GDM1 (cell line): ENCODE measurements at places on chromosomes 1 and 21.

DNA sequence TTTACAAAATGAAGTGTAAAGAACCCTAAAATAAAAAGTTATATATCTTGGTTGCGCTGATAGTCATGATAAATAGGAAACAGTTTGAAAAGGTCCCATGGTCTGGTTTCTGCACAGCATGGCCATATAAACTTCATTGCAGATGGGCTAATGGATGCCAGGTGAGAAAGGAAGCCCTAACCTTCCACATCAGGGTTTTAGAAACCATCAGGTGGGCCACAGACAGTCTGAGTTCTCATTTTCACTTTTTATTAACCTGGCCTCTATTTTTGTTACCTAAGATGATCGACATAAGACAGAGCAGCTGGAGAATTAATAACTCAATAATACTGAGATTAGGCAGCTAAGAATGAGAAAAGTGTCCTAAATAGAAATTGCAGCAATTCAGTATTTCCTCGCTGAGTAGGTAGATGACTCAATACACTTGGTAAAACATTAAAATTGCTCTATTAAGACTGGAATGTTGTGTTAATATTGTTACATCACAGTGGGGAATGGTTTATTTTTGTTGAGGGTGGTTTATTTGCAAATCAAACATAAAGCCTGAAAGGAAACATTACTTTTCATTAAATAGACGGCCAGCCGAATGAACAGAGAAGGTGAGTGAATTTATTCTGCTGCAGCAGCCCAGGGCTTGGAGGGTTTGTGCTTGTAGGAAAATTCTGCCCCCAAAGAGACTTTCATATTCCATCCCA, 21.1 kb downstream of the C1orf21 start:
- no peak for DNase-seq

DNA sequence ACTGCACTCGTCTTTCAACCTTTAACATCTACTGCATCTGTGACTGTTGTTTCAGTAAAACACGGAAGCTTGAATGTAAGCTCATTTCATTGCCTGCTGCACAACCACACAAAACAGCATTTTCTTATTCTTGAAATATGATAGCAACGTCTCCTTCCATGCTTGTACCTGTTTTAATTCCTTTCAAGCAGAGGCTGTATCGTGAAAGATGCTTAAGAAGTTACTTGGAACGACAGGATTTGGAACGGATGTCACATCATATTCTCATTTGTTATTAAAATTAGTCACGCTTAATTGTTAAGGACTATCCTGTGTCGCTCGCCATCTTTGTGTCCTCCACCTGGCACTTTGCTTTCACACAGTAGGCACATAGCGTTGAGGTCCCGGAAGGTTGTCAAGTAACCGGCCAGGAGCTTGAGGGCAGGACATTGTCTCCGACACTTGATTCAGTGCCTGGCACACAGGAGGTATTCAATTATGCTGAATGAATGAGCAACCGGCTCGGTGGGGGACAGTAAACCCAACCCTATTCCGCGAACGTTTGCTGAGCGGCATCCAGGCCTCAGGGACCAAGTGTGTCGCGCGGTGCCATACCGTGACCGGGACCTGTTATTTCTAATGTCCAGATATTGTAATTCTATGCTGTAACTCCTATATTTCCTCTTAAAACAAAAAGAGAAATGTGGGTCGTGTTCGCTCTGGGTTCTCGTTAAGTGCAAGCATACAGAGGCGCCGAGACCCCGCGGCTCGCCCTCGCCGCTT, 499 bp upstream of the SH3GLB1 start:
- DNase-seq = peak; percentile 55

GRCh38 chr1:243957141-243957540, 93.9 kb upstream of the ZBTB18 start:
- DNase-seq = no peak

DNA sequence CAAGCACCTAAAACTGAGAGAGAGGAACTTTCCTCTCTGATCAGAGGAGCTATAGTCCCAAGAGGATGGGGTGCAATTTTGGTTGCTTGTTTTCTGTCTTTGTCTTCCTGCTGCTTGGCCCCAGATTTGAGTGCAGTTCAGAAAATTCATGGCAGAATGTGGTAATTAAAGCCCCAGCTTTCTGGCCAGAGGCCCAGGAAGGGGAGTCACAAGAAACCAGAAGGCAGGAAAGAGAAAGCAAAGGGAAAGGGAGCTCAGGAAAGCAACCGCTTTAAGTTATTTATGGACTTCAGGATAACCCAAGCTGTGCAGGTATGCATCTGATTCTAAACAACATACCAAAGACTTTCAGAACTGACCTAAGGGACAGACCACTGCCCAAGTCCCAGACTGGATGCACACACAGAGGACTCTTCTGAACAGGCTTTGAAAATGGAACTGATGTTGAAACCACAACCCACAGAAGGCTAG, 88.8 kb downstream of the ST3GAL3 start:
- DNase-seq = no peak

DNA sequence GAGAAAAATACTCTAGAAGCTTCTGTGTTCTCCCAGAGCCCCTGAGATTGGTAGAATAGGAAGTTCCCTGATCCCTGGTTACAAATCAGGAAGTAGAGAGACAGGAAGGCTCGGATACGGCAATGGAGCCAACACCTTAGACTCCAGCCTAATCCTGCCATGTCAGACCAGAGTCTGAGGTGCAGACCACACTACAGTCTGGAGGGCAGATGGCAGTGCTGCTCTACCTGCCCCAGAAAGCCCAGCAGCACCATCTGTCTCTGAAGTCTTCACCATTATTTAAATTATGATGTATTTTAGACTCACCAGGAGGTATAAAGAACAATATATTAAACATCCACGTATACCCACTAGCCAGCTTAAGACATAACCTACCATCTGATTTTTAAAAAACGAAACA, 93.0 kb downstream of the MTR start:
- DNase-seq = no peak

- DNase-seq = no peak
Measured at GRCh38 chr1:225654688-225655508, 2.0 kb upstream of the ENAH start.

DNA sequence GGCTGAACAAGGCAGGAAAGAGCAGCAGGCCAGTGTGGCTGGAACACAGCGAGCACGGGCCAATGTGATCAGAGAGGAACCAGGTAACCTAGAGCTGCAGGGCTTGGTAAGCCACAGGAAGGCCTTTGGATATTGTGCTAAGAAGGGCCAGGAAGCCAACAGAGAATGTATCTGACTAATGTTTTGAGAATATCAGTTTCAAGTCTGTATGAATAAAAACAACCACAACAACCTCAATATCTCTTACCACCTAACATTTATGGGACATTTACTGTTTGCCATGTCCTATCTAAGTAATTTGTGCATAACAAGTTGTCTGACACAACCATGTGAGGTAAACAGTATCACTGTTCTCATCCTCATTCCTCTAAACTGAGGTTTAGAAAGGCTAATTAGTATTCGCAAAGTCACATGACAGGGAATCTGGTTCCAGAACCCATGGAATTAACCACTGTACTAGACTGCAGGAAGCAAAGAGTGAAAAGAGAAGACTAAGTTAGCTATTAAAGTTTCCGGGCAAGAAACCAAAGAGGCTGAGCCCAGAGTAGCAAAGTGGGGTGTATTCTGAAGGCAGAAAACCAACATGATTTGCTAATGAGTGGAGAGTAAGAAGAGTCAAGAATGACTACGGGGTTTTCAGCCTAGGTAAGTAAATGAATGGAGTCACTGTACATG, 38.9 kb downstream of the SPRTN start:
- no peak for DNase-seq

- DNase-seq = no peak
Measured at GRCh38 chr1:7588457-7588827, 182.7 kb upstream of the VAMP3 start.

GRCh38 chr1:59368008-59368670, 71.2 kb downstream of the FGGY start:
- no peak for DNase-seq

GRCh38 chr1:148317288-148317985, 165.4 kb upstream of the NBPF11 start:
- no peak for DNase-seq

DNA sequence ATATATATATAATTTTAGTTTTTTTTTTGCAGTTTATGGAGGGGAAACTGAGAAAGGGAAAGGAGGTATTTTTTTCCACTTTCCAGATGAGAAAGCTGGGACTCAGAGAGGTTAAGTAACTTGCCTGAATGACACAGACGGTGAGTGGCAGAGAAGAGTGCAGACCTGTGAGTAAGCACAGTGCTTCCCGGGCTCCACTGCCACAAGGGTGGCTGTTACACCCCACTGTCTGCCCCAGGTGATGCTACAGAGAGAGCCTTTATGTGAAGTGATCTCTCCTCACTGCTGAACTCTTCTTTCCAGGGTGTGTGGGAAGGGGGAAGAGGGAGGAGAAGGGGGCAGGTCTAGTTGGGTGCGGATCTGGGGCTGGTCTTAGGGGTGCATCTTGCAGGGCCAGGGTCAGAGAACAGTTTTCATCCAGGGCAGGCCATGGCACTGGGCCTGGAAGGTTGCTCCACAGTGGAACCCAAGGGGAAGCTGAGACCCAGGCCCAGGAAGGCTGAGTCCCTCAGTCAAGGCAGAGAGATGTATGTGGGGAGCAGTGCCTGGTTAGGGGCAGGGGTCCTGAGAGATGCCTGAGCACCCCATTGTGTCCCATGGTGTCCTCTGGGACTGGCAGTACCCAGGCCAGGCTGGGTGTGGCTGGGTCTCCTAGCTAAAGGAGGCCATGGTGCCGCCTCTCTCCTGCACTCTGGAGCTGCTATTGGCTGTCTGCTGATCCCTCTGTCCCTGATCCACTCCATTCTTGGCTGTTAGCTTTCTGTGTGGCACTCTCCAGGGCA, 357.5 kb downstream of the PTPRU start:
- DNase-seq = no peak

DNA sequence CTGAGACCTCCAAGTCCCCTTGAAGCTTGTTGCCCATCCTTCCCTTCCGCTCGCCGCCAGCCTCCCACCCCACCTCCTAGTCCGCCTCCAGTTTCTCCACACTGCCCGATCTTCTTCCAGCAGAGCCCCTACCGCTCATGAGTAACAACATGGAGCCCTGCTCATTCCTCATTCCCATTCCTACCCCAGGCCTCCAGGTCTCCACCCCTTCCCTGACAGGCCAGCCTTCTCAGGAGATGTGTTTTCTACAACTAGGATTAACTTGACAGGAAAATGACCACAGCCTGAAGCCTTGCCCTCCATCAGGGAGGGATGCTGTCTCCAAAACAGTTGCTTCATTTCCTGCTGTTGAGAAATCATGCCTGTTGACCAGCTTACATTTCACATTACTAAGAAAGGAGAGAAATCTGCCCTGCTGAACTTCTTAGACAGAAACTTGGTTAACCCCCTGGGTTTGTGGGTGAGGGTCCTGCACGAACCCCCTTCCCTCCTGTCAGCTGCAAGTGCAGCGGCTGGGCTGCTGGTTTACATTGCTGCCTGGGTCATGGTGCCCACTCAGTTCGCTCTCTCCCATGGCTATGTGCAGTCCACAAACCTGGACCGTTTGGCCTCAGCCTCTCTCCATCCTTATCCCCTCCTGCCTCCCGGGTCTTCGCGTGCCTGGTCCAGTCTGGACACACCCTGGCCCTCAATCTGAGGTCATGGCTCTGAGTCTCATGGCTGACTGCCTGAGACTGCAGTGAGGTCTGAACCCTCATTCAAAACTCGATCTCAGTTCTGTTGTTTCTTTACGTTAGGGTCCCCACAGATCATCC, 16.1 kb upstream of the CHI3L1 start:
- no peak for DNase-seq

DNA sequence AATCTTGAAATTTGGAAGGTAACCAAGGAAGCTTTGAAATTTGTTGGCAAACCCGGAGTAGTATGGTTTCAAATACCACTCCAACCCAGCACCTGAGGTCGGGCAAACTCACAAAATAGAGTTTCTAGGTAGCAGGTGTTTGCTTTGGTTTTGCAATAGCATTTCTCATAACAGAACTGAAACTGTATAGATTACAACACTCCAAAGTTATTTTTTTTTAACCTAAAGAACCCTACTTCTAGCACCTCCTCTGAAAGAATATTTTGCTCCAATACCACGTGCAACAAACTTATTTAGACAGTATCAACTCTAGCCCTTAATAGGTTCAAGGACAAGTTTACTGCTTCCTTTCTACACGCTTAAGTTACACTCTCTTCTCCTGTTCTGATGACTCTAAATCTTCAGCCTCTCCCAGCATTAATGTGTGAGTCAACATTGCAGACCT, 178.5 kb upstream of the FMN2 start:
- no peak for DNase-seq

GRCh38 chr1:231020139-231020601, 19.9 kb downstream of the FAM89A start:
- no peak for DNase-seq

- no peak for DNase-seq
Measured at GRCh38 chr21:45405819-45406762, 1.1 kb downstream of the COL18A1 start.

DNA sequence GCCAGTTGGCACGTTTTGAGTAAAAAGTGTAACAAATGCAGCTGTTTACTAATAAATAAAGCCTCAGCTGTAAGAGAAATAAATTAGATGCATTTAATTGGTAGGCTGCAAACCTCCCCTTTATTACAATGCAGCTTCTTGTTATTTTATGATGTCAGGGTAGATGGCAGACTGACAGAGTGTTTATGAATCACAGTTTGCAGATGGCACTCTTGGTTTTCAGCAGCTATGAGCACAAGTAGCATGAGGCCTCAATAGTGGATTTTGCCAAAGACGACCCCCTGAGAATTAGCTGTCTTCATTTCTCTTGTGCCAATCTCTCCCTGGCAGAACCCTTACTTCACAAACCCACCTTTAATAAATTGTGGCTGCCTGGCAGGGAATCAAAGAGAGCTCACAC, 161.2 kb upstream of the C1orf87 start:
- DNase-seq = no peak

DNA sequence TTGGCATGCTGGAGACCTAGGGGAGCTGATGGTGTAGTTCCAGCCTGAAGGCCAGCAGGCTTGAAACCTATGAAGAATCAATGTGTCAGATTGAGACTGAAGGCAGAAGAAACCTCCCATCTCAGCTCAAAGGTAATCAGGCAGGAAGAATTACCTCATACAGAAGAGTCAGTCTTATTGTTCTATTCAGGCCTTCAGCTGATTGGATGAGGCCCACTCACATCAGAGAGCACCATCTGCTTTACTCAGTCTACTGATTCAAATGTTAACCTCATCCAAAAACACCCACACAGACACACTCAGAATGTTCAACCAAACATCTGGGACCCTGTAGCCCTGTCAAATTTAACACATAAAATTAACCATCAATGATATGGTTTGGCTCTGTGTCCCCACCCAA, 13.7 kb upstream of the CCN1 start:
- no peak for DNase-seq

- no peak for DNase-seq
Measured at GRCh38 chr1:41363591-41364320, 2.5 kb downstream of the FOXO6 start.
